NCI-H524 treated with DMSO at 0.1 percent for 48 hours (cell line): ENCODE measurements at places on chromosomes 11 and 22.

DNA sequence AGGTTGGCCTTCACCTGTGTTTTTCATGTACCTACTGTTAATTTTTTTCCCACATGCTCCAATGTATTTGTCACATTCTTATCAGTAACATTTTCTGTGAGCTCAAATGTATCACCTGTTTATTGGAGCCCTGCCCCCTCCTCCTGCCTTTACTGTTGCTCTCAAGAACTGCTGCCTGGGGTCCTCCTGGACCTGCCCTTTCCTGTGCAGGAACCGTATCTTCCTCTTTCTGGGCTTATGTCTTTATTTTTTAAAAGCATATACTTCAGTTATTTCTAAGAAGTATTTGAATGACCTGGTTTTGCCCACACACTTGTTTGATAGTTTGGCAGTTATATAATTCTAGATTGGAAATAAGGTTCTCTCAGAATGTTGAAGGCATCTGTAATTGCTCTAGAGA lies 5.9 kb downstream of the FAM118B start:
- no peak for DNase-seq

- no peak for DNase-seq
Observed at GRCh38 chr11:33692541-33692940, 8.1 kb downstream of the C11orf91 start.

DNA sequence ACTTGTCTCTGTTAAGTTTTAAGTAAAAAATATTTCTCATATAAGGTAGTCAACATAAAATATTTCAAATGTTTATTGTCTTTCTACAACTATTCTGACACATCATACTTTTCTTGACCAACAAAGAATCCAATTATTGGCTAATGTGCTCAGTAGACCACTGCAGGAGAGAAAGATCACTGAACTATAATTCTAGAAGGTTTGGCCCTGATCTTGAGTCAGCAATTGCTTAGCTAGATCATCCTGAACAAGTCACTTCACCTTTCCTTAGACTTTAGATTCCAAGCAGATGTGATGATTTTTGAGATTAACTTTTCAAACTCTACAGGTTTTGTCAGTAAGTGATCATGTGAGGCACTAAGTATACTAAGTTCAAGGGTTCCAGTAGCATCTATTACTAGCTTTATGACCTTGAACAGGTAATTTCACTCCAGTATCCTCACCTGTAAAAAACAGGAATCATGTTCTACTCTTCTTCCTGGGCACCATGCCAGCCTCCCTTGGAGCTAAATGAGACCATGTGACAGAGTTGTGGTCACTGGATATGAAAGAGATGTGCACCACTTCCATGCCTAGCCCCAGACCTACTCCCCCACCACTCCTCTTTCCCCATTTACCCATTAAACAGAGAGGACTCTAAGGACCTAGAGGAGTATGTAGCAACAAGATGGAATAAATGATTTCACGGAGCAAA lies 17.3 kb downstream of the PGM2L1 start:
- no peak for DNase-seq

DNA sequence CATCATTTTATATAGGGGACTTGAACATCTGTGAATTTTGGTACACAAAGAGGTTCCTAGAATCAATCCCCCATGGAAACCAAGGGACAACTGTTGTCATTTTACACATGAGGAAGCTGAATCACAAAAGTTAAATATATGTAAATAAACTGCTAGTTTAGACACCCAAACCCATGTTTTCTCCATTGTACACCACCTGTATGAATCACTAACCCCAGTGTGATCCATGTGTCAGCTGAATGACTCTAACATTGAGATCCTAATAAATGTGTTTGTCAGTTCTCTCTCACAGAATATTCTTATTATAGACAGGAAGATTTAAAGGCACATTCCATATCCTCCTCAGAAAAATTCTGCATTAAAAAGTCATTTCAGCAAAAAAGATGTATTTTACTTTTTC lies 83.3 kb downstream of the ATG16L2 start:
- no peak for DNase-seq

- no peak for DNase-seq
Observed at GRCh38 chr11:131644204-131644795, 273.9 kb downstream of the NTM start.

DNA sequence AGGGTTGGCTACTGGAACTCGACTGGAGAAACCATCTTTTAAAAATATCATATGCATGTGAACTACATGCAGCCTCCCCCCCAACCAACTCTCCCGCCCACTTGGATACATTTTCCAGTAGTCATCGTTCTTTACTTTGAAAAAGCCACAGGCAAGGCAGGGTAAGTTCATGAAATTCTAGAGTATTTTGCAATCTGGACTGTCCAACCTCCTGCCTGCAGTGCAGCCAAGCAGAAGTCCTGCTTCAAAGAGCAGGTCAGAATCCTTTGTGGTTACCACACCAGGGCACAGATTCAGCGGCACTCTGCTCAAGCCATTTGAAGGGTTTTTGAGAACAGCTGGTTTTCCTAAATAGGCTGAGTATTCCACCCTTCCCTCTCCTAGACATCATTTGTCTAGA lies 12.1 kb downstream of the ELF5 start:
- no peak for DNase-seq

GRCh38 chr22:46866591-46866990 lies 104.1 kb downstream of the TBC1D22A start:
- no peak for DNase-seq

GRCh38 chr11:45394294-45395085 lies 108.3 kb upstream of the SYT13 start:
- DNase-seq: no peak
